Naive B cell (primary cell): ENCODE measurements at places on chromosomes 6 and 20.

GRCh38 chr6:136956590-136957544 lies 34.8 kb downstream of the SLC35D3 start:
- no peak for DNase-seq

GRCh38 chr6:15793288-15793687 lies 130.5 kb upstream of the DTNBP1 start:
- DNase-seq: no peak

DNA sequence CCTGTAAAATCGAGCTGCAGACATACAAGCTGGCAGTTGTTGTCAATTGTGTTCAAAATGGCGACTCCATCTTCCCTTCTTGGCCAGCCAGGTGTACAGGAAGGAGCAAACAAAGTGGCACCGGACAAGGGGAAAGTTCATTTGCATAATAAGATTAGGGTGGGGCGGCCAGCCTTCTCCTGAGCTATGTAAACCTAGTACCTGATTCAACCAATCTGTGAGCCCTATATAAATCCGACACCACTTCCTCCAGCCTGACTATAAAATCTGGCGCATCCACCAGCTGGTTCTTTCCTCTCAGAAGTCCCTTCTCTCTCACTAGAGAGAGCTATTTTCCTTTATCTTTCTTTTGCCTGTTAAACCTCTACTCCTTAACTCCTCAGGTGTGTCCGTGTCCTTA lies 8.1 kb upstream of the HBS1L start:
- no peak for DNase-seq

- no peak for DNase-seq
Measured at GRCh38 chr20:24949756-24950127, 673 bp downstream of the CST7 start.

DNA sequence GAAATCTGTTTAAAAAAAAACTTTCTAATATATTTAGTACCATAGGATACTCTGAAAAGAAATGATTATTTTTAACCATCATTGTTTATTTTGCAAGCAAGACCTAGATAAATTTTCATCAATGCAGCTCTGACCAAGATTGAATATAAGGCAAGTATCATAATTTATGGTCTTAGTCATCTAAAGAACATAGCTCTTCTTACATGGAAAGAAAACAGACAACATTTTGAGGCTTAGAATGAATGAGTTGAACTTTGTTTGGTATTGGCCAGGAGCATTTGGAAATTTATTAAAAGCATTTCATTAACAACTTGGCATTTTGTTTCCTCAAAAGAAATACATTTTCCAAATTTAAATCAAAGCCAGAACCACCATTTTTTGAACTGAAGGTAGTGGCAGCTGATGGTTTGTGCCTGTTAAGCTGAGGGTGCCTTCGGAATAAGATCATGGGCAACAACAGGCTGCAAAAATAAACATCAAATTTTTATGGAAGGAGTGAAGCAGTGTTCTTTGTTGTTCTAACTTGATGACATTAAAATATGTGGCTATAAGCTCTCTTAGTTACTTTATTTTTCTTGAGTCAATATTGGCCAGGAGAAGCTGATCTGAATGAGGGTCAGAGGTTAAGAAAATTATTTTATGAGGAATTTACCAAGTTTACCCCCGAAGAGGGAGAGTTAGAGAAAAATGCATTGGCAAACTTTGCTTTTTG lies 6.7 kb upstream of the ATXN1 start:
- no peak for DNase-seq

DNA sequence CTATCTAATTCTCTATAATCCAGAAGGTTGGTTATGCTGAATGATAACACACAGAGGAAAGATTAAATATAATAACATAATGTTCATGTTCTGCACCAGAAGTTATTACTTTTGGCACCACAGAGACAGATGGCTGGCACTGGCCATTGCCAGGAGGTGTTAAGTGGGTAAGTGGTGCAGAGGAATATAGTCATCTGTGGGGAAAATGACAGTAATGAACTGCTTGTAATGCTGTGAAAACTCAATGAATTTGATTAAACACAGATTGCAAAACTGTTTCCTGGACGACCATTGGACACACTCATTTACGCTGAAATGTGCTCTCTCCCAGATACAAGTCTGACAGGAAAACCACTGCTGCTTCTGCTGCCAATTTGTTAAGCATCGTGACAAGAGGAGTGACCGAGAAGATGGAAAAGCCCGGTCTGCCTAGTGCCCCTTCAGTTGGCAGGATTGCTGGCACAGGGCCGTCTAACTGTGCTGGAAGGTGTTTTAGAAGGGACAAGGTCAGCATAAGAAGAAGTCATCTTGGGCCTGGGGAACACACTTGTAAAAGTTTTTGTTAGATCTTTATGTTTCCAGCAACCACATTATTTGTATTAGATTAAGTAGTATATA lies 567.4 kb downstream of the CBLN4 start:
- DNase-seq: no peak
